ENCODE measurements at places on chromosomes 12 and 14.

GRCh38 chr14:30291216-30291615 lies 267.7 kb upstream of the G2E3 start:
- DNase-seq: no peak

GRCh38 chr14:77022236-77022852 lies 6.2 kb downstream of the IRF2BPL start:
- no peak for DNase-seq

DNA sequence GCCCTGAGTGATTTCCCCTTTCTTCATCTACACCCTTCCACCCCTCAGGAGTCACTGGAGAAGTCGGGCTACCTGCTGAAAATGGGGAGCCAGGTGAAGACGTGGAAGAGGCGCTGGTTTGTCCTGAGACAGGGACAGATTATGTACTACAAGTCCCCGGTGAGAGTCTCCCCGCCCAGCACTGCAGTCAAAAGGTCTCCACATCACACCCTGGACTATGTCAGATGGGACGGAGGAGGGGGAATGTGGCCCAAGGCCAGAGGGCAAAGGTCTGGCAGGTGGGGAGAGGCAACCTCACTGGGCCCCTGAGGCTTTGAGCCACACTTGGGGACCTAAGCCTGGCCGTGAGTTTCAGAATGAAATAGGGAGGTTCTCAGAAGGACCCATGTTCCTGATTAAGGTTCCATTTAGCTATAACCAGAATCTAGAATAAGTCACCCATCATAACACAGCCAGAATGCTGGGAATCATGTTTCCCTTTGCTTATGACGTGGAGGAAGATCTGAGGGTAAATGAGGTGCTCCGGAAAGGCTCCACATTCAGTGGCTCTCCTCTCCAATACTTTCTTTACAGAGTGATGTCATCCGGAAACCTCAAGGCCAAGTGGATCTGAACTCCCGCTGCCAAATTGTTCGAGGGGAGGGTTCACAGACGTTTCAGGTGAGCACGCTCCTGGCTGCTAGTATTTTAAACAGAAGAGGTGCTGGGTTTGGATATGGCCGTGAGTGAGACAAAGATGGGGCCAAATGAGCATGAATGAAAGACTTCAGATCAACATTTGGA lies 26.6 kb downstream of the PIGH start:
- no peak for DNase-seq

GRCh38 chr14:101781240-101782061 lies 19.9 kb downstream of the PPP2R5C start:
- no peak for DNase-seq

DNA sequence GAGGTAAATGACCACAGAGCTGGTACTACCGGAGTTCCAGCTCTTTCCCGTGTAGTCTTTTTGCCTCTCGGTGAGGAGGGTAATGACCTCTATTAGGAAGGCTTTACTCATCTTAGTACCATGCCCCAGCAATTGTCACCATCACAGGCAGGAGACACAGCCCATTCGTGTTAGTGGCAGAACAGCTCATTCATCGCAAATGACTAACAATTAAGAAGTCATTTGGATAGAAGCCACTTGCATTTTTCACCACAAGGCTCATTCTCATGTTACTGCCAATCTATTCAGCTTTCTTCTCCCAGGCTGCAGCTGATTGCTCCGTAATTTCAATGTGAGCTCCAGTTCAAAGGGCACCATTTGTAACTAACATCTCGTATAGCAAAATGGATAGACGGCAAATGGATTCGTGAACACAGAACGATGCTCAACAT lies 718.8 kb upstream of the TMEM132C start:
- DNase-seq: no peak

GRCh38 chr14:54332490-54332889 lies 64.3 kb upstream of the CDKN3 start:
- DNase-seq: no peak

DNA sequence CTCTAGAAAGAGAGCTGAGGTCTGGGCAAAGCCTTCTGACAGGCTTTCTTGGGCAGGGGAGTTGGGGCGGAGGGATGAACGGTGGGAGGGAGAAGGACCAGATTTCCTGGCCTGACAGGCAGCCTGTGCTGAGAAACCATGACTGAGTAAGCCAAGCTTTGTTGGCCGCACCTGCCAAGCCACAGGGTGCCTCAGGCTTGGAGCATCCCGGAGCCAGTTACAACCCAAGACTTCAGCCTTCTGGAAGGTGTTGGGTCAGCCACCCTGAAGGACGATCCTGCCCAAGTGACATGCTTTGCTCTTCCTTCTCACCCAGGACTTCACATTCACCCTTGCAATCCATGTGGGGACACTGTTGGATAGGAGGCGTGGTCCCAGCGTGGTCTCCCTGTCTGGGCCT lies 21.0 kb upstream of the AQP2 start:
- DNase-seq: no peak

- no peak for DNase-seq
These were observed 7.4 kb upstream of the GABARAPL1 start for GRCh38 chr12:10205220-10205807.

DNA sequence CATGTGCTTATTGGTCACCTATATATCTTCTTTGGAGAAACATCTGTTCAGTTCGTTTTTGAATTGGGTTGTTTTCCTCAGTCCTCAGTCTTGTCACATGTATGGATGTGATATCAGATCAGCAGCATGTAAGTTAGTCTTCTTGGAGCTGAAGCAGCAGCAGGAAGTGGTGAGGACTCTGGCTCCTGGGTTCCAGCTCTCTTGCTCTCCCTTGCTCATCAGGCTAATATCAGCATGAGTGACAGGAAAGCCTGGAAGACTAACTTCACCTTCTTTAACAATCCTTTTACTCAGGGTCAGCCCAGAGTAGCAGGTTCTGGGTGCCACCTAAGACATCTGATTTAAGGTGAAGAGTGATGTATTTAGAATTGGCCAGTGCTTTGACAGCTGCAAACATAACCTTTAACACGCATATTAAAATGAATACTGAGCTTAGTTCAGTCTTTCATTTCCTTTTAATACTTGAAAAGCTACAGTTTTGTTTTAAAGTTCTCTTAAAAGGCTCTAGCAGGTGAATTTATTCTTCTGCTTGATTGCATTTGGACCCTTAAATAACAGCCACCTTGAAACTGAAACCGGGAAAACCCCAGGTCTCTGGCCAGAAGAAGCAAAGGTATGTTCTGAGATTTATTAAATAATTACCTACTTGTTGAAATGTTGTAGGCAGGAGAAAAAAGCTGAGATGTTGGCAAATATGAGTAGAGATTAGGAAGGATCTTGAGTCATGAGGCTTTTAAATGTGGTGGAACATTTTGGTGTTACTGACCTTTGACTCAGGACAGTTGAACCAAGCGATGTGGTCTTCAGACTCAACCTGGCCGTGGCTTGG lies 54.3 kb downstream of the DRAM1 start:
- DNase-seq: no peak

GRCh38 chr14:22839159-22839779 lies 2.9 kb downstream of the MMP14 start:
- DNase-seq: no peak

DNA sequence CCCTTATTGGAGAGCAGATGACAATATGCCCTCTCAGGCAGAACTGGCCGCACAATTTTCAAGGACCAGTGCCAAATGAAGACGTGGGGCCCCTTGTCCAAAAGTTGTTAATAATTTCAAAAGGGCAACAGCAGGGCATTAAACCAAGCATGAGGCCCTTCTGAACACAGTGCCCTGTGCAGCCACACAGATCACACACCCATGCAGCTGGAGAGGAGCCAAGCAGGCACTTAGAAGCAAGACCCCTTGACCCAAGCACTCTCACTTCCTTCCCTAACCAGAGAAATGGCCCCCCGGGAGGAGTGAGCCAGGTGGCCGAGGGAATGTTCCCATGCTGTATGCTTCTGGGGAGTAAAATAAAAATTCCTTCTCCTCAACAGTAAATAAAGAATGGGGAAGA lies 114.0 kb upstream of the TMPO start:
- DNase-seq: no peak

DNA sequence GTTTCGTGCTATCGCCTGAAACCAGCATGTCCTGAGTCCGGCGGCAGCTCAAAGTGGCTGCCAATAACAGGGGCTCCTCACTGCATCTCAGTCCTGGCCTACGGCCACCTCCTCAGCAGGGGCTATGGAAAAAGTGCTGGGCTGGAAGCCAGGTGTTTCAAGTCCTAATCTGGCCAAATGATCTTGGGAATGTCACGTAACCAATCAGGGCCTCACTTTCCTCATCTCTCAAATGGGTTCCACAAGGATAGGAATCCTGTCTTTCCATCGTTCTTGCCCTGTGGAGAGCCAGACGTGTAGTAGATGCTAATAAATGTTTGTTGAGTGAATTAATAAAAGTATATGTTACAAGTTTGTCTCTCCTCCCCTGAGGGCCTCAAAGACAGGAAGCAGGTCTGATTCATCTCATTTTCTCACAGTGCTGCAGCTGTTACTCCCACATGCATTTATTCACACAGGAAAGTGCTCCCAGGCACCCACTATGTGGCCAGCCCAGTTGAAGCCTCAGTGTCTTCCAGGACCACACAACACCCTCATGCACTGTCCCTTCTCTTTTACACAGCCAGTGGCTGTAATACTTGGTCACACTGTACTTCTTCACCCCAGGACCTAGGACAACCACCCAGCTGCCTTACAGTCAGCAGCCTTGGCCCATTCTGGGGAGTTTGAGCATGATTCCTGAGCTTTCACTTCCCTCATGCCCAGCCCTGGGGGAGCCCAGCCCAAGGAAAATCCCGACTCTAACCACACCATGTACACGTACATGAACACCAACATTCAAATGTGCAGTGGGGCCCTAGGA lies 5.0 kb downstream of the CMKLR1 start:
- DNase-seq: no peak

GRCh38 chr14:80485764-80486163 lies 274.5 kb upstream of the DIO2 start:
- no peak for DNase-seq

DNA sequence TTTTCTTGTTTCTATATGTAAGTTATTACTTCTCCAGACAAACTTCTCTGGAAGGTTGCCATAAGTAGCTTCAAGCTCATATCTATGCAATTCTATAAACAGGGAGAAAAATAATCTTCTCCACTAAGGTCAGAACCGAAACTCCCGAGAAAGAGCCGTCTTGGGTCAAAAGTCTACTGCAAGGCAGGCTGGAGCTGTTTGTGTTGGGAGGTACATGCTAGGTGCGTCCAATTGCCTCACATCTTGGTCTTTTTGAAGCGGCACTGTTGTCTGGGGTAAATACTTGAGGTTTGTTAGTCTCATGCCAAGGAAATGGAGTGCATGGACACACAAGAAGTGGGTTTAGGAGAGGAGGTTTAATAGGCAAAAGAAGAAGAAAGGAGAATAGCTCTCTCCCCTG lies 674.7 kb upstream of the TMEM132C start:
- no peak for DNase-seq

DNA sequence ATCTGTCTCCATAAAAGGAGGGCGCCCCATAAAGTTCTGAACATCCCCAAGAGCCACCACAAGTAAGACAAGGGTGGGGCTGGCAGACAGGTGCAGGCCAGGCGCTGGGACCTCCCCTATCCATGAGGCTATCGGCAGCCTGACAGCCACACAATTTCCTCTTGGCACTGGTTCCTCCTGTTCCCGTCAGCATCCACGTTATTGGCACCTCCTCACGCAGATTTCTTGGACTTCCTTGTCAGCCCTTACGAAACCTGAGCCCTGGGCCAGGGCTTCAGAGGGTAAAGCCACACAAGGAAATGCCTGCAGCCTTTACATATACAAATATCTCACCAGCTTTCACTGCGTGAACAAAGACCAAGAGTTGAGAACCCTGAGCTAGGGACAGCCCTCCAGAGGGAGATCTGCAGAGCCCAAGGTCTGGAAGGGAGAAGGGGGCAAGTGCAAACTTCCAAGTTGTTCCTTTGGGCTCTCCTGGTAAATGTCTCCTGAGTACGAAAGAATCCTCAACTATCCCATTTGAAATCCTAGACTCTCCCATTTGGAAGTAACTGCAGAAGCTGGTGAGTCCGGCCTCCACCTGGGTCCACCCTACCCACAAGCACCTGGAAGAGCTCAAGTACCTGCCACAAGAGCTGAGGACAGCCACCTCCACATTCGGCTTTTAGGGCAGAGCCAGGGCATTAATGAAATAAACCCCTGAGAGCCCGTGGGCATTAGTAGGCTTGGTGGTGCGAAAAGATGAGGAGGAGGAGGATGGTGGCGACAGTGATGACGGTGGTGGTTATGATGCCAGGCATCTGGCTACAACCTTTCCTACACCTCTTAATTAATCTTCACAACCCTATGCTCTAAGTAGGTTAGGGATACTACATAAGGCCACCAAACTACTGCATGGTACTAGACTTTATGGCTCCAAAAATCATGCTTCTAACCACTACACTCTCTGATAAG lies 5.5 kb upstream of the TC2N start:
- DNase-seq: no peak

DNA sequence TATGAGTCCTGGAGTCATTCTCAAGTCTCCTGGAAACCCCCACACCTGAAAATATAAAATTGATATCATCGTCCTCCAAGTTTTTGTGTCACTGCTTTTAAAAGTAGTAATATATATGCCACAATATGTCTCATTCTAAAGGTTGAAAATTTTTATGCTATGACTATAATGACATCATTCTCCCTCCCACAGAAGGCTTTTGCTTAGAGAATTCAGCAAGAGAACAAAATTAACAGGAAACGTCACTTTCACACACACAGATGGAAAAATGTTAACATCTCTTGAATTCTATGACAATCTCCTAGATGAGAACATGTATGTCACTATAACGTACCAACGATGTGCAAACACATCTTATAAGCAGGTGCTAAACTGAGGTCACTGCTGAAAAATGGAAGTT lies 498.3 kb downstream of the FOXG1 start:
- DNase-seq: no peak

DNA sequence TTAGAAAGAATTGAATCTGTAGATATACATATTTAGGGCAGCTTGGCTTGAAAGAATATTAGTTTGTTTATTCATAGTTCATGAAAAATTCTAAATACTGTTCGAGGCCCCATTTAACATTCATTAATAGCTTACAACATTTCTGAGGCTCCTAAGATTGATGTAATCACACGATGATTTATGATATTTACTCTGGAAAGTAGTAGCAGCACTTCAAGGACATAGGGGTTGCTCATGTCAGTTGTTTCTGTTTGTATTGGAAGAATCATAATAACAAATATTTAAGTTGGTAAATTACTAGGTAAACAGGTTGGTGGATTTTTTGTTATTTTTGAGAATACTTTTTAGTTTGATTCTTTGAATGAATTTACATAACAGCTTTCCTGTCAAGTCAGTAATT lies 30.4 kb downstream of the CAND1 start:
- no peak for DNase-seq

GRCh38 chr14:64720131-64720576 lies 15.9 kb downstream of the PLEKHG3 start:
- DNase-seq: no peak
